A549 (cell line): ENCODE measurements at places on chromosomes 6 and 20. TPM values are rescaled to one million over a fixed set of nuclear protein-coding genes. Genes with fewer than 3 reads are reported as not detected.

The C20orf96 gene
- 16.5 to 20.9 TPM (median 20.5 TPM) in 3 replicates for polyA plus RNA-seq

The SYCP2 gene
- 0.50 to 0.84 TPM (median 0.52 TPM) in 3 replicates for polyA plus RNA-seq

The NRN1 gene
- polyA plus RNA-seq, result 0.35 to 0.50 TPM (median 0.38 TPM) in 3 replicates

The SLC26A8 gene
- polyA plus RNA-seq, result not detected in 3 replicates

The SPATA25 gene
- polyA plus RNA-seq, result 0.59 to 1.3 TPM (median 0.77 TPM) in 3 replicates

The COL20A1 gene
- polyA plus RNA-seq, result 0.91 to 0.93 TPM (median 0.92 TPM) in 3 replicates

The COL12A1 gene
- 5.6 to 7.5 TPM (median 6.3 TPM) in 3 replicates for polyA plus RNA-seq

The LINC00237 gene
- polyA plus RNA-seq, result not detected in 3 replicates

The BPIFA1 gene
- not detected in 3 replicates for polyA plus RNA-seq

The KLHDC3 gene
- polyA plus RNA-seq, result 25.5 to 28.0 TPM (median 26.9 TPM) in 3 replicates

The COX4I2 gene
- not detected in 3 replicates for polyA plus RNA-seq

The ADISSP gene
- polyA plus RNA-seq, result 93.2 to 104 TPM (median 95.2 TPM) in 3 replicates

The TFAP2D gene
- polyA plus RNA-seq, result not detected in 3 replicates

The ENPP4 gene
- polyA plus RNA-seq, result 0.55 to 0.65 TPM (median 0.58 TPM) in 3 replicates

The SLC22A3 gene
- polyA plus RNA-seq, result 38.8 to 44.9 TPM (median 41.5 TPM) in 3 replicates

The RFX6 gene
- not detected in 3 replicates for polyA plus RNA-seq

The OXT gene
- not detected in 3 replicates for polyA plus RNA-seq

The PRND gene
- polyA plus RNA-seq, result not detected in 3 replicates

The LY6G6C gene
- 0.11 to 0.21 TPM in 2 of 3 replicates, not detected in the other for polyA plus RNA-seq

The GINS1 gene
- polyA plus RNA-seq, result 30.7 to 34.2 TPM (median 33.6 TPM) in 3 replicates

The FAM209B gene
- 0.20 to 0.70 TPM (median 0.46 TPM) in 3 replicates for polyA plus RNA-seq

The NANP gene
- polyA plus RNA-seq, result 10.2 to 11.2 TPM (median 11.2 TPM) in 3 replicates

The BEND6 gene
- polyA plus RNA-seq, result 1.7 to 2.4 TPM (median 2.1 TPM) in 3 replicates

The MAS1 gene
- polyA plus RNA-seq, result not detected in 3 replicates

The PTK7 gene
- 4.5 to 5.7 TPM (median 5.6 TPM) in 3 replicates for polyA plus RNA-seq

The PPDPF gene
- 217 to 227 TPM (median 224 TPM) in 3 replicates for polyA plus RNA-seq

The SOX18 gene
- 0.92 to 1.4 TPM (median 1.3 TPM) in 3 replicates for polyA plus RNA-seq

The ADGRB3 gene
- polyA plus RNA-seq, result not detected in 3 replicates

The OPN5 gene
- not detected in 3 replicates for polyA plus RNA-seq

The LRFN2 gene
- polyA plus RNA-seq, result not detected in 3 replicates
